Ovary (tissue), 10 donors: ENCODE measurements at places on chromosomes 2 and 18. TPM values are rescaled to one million over a fixed set of nuclear protein-coding genes. Genes with fewer than 3 reads are reported as not detected.

Gene TAF4B
- total RNA-seq, result 14.8 TPM

Gene CD8A
- total RNA-seq, result 2.0 TPM

Gene STARD6
- total RNA-seq, result not detected

Gene PSTPIP2
- 5.3 TPM for total RNA-seq

Gene SRD5A2
- 0.30 TPM for total RNA-seq

Gene TDRD15
- not detected for total RNA-seq

Gene UGT1A9
- not detected for total RNA-seq

Gene ZDBF2
- total RNA-seq, result 29.4 TPM

Gene DAW1
- 0.60 TPM for total RNA-seq

Gene PLCD4
- 0.91 TPM for total RNA-seq

Gene AFG3L2
- 40.4 TPM for total RNA-seq

Gene ATP6V1B1
- 5.2 TPM for total RNA-seq

Gene ALPG
- not detected for total RNA-seq

Gene UGT1A6
- total RNA-seq, result not detected

Gene DQX1
- not detected for total RNA-seq

Gene LTBP1
- total RNA-seq, result 74.8 TPM

Gene DTNA
- total RNA-seq, result 4.3 TPM

Gene LYPD1
- total RNA-seq, result not detected

Gene CRYGD
- not detected for total RNA-seq

Gene IWS1
- total RNA-seq, result 21.2 TPM

Gene SNORC
- 1.1 TPM for total RNA-seq

Gene ALPP
- total RNA-seq, result not detected
